ENCODE measurements at places on chromosomes 1 and 21.

DNA sequence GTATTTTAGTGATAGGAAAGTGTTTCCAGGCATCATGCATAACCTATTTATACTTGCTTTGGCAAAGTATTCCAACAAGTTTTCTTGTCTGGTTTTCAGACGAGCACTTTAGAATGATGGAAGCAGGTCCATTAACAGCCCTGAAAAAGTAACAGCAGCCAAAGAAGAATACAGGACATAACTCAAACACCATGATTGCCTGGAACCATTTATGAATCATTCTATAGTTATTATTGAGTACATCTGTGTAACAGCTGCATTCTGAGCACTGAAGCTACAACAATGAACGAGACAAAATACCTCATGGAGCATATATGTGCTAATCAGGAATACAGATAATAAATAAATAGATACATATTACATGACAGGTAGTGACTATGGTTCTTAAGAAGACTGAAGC, 12.6 kb downstream of the IL10RB start:
- DNase-seq = no peak

- no peak for DNase-seq
Observed at GRCh38 chr21:34180826-34181359, 107.5 kb downstream of the MRPS6 start.

GRCh38 chr1:75170011-75170410, 35.8 kb downstream of the LHX8 start:
- DNase-seq = no peak

GRCh38 chr1:77018761-77019160, 151.5 kb downstream of the ST6GALNAC5 start:
- DNase-seq = no peak

- DNase-seq = no peak
Observed at GRCh38 chr1:197808880-197809279, 33.6 kb upstream of the DENND1B start.

GRCh38 chr1:213687832-213688231, 299.9 kb upstream of the PROX1 start:
- no peak for DNase-seq

- peak; percentile 13 for DNase-seq
Observed at GRCh38 chr21:45309069-45309986, 21.6 kb upstream of the POFUT2 start.

DNA sequence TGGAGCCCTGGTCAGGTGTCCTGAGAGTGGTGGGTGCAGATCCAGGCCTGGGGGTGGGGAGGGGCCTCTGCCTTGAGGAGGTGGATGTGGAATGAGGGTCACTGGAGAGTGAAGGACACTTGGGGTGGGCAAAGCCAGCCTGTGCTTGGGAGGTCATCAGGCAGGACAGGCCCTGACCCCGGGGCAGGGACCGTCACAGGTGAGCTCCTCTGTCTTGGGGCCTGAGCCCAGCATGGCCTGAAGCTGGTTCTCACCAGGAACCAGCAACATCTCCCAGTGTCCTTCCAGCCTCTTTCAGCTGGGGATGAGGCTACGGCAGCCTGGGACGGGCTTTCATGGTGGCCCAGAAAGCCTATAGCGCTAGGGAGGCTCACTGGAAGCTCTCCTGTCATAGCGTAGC, 831 bp upstream of the KRTAP10-2 start:
- no peak for DNase-seq

DNA sequence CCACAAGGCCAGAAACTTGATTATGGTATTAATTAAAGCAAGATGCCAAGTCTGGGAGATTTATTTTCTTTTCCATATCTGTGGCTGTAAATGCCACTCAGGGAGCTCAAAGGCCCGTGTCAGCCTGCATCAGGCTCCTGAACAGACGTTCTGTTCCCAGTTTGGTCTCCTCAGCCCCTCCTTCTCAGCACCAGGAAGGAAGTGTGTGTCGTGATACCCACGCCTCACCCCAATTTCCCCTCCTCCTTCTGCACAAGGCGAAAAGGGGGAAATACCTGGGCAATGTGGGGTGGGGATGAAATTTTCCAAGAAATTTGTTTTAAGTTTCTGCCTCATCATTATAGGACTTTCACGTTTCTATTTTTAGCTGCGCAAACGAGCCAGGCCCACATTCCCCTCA, 112.0 kb downstream of the SYF2 start:
- no peak for DNase-seq

GRCh38 chr1:53142226-53142853, at the start of gene SLC1A7:
TSS of gene SLC1A7 (minus strand) at chr1:53142638. CDS start at chr1:53142449, 189 bp downstream.
- DNase-seq = no peak

- no peak for DNase-seq
Observed at GRCh38 chr1:67978890-67979516, 71.4 kb downstream of the DIRAS3 start.

DNA sequence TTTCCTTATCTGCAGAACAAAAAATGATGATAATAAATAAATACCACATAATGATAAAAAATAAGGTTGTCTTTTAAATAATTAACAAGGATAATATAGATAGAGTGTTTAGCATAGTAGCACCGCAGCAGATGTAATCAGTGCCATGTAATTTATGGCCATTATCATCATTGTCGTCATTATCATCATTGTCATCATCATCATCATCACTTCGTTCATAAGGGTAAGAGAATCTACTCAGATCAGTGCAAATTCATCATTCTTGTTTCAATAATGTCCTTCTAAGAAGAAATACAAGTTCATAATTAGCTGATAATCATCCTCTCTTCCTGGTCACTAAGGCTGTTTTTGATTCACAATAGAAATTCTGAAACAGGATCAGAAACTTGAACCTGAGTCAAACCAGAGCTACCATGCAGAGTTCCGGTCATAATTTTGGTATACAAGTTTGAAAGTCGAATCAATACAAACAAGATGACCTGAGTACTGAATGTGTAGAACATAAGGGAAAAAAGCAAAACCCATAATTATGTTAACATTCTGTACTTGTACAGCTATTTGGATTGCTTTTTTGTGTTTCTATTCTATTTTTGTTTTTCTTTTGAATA, 172.0 kb downstream of the LRRC40 start:
- no peak for DNase-seq

DNA sequence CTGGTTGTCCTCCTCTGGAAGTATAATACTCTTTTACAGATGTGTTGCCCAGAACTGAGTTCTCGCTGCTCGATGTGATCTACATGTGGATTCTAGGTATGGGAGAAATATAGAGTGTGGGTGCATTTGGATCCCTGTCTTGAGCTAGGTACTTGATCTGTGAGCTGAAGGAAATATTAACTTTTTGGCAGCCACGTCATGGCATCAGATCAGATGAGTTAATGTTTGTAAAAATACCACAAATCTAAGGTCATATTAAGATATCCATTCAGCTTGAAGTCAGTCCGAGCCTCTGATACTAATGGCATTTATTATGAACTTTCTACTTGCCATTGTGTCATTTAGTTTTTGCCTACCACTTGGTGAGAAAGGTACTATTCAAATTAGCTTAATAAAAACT, 24.6 kb downstream of the MAPKAPK2 start:
- DNase-seq = no peak

DNA sequence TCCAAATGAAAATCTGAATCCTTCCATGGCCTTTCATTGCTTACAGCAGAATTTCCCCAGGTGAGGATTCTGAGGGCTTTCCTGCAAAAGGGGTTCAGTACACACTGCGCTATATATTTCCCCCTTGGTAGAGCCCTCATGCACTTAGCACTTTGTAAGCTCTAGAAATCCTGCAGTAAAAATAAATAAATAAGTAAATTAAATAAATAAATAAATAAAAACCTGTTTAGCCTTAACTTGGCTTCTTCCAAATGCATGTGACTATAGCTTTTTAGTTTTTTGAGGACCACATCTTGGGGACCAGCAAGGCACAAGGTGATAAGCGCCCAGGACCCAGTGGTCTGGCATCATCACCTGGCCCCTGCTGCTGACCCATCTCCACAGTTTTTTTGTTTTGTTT, 3.2 kb upstream of the BMP8B start:
- no peak for DNase-seq

DNA sequence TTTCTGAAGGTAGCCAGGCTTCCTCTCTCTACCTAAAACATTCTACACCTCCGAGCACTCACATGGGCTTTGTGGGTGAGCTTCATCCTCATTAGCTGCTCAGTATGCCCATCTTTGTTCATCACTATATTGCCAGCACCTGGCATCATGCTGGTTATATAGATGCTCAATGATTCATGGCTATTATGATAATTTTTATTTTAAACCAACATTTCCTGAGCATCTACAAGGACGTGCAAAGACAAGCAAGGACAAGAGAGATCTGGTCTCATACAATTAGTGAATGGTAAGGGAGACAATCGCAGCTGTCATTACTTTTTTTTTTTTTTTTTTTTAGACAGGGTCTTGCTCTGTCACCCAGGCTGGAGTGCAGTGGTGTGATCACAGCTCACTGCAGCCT, 11.3 kb upstream of the QSOX1 start:
- DNase-seq = no peak

DNA sequence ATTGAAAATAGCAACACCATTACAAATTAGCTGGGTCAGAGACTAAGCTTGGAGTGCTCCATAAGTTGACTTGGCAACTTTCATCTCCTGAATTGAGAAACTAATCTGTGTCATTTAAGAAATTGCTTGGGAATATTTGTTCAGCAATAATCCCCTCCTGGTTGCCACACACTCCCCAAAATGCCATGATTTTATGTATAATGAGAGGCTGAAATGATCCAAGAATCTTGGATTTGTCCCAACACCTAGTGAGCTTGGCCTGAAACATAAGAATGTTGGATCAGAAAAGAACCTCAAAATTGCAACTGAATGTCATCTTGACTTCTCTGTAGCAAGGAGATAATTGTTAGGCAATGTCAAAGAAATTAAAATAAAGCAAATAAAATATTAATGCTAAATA, 805.9 kb upstream of the ADAMTS5 start:
- DNase-seq = no peak

DNA sequence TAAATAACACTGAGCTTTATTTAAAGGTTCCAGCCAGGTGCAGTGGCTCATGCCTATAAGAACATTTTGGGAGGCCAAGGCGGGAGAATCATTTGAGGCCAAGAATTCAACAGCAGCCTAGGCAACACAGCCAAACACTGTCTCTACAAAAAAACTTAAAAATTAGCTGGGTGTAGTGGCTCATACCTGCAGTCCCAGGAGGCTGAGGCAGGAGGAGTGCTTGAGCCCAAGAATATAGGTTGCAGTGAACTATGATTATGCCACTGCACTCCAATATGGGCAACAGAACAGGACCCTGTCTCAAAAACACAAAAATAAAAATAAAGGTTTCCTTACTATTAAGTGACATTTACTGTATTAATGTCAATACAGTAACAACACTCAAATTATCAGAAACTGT, 2.1 kb downstream of the TAF12 start:
- DNase-seq = no peak

- no peak for DNase-seq
Observed at GRCh38 chr1:11301601-11302000, 28.6 kb downstream of the UBIAD1 start.

GRCh38 chr1:108106775-108107174, 93.4 kb downstream of the SLC25A24 start:
- DNase-seq = no peak

GRCh38 chr1:74388855-74389254, 123.6 kb downstream of the LRRC53 start:
- DNase-seq = no peak

DNA sequence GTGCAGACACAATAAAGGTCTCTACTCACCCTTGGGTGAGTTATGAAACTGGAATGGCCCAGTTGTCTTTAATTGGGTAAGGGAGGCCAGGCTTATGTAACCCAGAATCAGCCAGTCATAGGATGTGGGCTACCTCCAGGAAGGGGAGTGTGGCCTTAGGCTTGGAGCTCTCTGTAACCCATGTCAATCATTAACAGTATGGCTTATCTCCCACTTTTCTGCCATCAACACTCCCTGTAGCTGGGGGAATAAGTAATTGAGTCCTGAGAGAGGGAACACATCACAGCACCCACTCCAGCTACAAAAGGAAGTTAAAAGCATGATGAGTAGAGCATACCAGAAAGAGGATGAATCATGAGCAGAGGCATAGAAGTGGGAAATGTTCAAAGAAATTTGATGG, 327.0 kb upstream of the DUSP10 start:
- DNase-seq = no peak

Measured in activated T-cell treated with anti-CD3 and anti-CD28 coated beads for 24 hours (primary cell).